ENCODE measurements at places on chromosomes 6 and 20.

DNA sequence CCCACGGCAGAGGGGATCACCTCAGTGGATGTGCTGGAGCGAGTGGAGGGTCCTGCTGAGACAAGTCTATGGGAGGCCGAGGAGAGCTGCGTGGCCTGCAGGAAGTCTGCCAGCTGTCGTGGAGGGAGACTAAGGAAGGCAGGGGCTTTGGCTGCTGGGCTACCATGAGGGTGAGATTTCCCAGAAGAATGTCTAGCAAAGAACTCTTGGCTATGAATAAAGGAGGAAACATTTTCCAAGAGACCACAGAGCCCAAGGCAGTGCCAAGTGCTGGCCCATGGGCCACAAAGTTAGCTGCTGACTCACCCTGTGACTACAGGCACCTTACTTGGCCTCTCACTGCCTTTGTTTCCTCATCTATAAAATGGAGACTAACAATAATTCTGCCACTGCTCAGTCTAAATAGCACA lies 73.4 kb downstream of the PRDM1 start:
- no peak for DNase-seq
- H3K36me3 ChIP-seq, result no peaks in the 10 kb centered on the region
- H3K4me1 ChIP-seq, result no peaks in the 10 kb centered on the region
- H3K27me3 ChIP-seq, result no peaks in the 10 kb centered on the region

- no peak overlapping the region for H3K4me3 ChIP-seq
- no peaks in the 10 kb centered on the region for H3K4me1 ChIP-seq
- no peaks in the 10 kb centered on the region for H3K27me3 ChIP-seq
- DNase-seq, result no peak
- H3K27ac ChIP-seq, result no peak overlapping the region
Measured at GRCh38 chr6:152461556-152461955, 175.6 kb downstream of the SYNE1 start.

DNA sequence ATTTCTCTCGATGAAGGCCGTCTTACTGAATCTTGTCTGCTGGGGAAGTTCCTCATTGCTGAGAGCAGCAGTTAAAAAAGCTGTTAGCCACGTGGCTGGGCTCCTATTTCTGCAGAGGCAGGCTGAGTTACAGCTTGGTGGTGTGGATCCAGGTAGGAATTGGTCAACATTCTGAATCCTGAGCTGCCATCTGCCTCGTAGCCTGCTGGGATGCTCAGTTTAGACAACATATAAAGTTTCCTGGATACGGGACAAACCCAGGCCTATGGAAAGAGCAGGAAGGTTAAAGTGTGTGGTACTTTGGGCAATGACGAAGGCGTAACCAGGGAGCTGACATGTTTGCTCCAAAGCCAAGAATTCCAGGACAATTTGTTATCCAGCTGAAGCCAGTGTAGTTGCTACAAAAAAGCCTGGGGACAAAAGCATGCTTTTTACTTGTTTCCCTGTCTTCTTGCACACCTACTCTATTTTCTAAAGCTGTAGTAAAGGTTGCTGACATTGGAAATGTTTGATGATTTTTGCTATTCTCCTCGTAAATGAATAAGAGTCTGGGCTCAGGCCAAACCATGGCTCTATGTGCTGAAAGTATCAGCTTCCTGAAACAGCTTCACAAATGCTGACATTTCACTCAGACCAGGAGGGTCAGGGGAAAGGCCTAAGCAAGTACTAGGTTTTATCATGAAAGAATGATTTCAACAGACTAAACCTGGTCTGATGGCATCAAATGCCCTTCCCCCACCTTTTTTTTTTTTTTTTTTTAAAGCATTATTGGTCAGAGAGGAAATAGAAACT lies 12.4 kb upstream of the MYLK2 start:
- no peak overlapping the region for H3K27ac ChIP-seq
- no peaks in the 10 kb centered on the region for H3K27me3 ChIP-seq
- no peaks in the 10 kb centered on the region for H3K4me1 ChIP-seq
- H3K4me3 ChIP-seq, result no peak overlapping the region
- no peaks in the 10 kb centered on the region for H3K36me3 ChIP-seq

- H3K4me3 ChIP-seq, result no peak overlapping the region
- DNase-seq, result no peak
- peaks cover 7% of the 10 kb centered on the region for H3K4me1 ChIP-seq
Measured at GRCh38 chr6:159984268-159984786, 15.4 kb downstream of the IGF2R start.

- no peaks in the 10 kb centered on the region for H3K4me1 ChIP-seq
- H3K36me3 ChIP-seq, result no peaks in the 10 kb centered on the region
- no peak overlapping the region for H3K27ac ChIP-seq
- no peak for DNase-seq
Measured at GRCh38 chr20:13744352-13744751, 40.4 kb downstream of the ESF1 start.

GRCh38 chr20:58260006-58260405 lies 31.6 kb upstream of the ANKRD60 start:
- no peak overlapping the region for H3K4me3 ChIP-seq
- H3K27me3 ChIP-seq, result no peaks in the 10 kb centered on the region
- H3K36me3 ChIP-seq, result no peaks in the 10 kb centered on the region
- no peak for DNase-seq
- no peaks in the 10 kb centered on the region for H3K4me1 ChIP-seq
- no peak overlapping the region for H3K27ac ChIP-seq

GRCh38 chr6:51349857-51350256 lies 531.2 kb downstream of the TFAP2B start:
- no peaks in the 10 kb centered on the region for H3K4me1 ChIP-seq
- H3K27ac ChIP-seq, result peak overlapping the region; percentile 30
- H3K36me3 ChIP-seq, result no peaks in the 10 kb centered on the region
- H3K4me3 ChIP-seq, result no peak overlapping the region
- H3K27me3 ChIP-seq, result no peaks in the 10 kb centered on the region
- peak; percentile 64 for DNase-seq

- H3K4me1 ChIP-seq, result no peaks in the 10 kb centered on the region
- H3K27ac ChIP-seq, result no peak overlapping the region
Measured at GRCh38 chr6:20718705-20719653, 184.7 kb downstream of the CDKAL1 start.

- H3K4me1 ChIP-seq, result no peaks in the 10 kb centered on the region
- H3K27ac ChIP-seq, result no peak overlapping the region
- H3K27me3 ChIP-seq, result no peaks in the 10 kb centered on the region
- H3K36me3 ChIP-seq, result no peaks in the 10 kb centered on the region
- DNase-seq, result no peak
- no peak overlapping the region for H3K4me3 ChIP-seq
Measured at GRCh38 chr6:108492131-108492766, 68.5 kb upstream of the FOXO3 start.

- no peaks in the 10 kb centered on the region for H3K4me1 ChIP-seq
- H3K27ac ChIP-seq, result no peak overlapping the region
- H3K27me3 ChIP-seq, result no peaks in the 10 kb centered on the region
- H3K4me3 ChIP-seq, result no peak overlapping the region
- no peaks in the 10 kb centered on the region for H3K36me3 ChIP-seq
Measured at GRCh38 chr20:23163562-23163961, 77.4 kb upstream of the CD93 start.

DNA sequence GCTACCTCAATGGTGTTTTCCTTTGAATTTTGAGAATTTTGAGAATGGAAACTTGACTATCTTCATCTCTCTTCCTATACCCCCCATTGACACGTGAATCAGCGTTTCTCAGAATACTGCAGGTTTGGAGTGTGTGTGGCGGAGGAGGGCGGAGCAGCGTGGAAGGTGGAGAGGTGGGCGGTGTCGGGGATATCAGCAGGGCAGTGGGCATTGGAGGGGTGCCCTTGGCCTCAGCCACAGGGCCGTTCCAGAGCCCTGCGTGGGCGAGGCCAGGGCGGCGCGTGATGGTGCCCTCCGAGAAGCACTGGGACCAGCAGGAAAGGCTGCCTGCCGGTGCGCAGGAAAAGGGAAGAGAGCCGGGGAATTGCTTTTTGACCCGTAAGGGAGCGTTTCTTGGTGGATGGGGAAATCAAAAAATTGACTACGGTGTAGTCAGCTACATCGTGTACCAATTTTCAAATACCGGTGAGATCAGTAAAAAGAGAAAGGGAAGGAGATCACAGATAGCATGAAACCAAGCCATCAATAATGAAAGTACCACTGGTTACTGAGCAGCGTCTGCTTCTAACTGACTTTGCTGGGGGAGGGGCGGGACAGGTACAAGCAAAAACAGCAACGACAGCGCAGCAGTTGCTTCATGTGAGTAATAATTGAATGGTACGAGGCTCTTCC lies 82.7 kb upstream of the DUSP22 start:
- DNase-seq, result no peak
- no peaks in the 10 kb centered on the region for H3K4me1 ChIP-seq
- H3K36me3 ChIP-seq, result no peaks in the 10 kb centered on the region
- H3K27ac ChIP-seq, result no peak overlapping the region
- no peaks in the 10 kb centered on the region for H3K27me3 ChIP-seq

DNA sequence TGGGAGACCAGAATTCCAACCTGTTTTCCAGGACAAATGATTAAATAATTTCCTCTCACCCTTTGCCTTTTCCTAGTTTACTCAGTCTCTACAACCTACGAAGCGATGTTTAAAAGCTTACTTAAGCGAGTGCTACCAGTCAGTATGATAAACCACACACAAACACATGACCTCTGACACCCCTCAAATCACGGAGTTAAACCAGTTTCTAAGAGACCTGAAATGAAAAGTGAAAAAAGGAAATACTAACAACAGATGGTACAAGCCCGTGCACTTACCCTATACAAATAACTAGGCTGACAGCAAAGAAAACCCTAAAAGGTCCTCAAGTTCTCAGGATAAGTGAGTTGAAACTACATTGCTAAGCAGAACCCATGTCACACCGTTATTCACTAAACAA lies 7.7 kb downstream of the TNFRSF21 start:
- H3K4me3 ChIP-seq, result no peak overlapping the region
- H3K27ac ChIP-seq, result no peak overlapping the region
- no peaks in the 10 kb centered on the region for H3K27me3 ChIP-seq
- H3K36me3 ChIP-seq, result no peaks in the 10 kb centered on the region
- H3K4me1 ChIP-seq, result no peaks in the 10 kb centered on the region

GRCh38 chr20:59560588-59561227 lies 43.6 kb upstream of the PHACTR3 start:
- no peaks in the 10 kb centered on the region for H3K27me3 ChIP-seq
- no peaks in the 10 kb centered on the region for H3K36me3 ChIP-seq
- H3K27ac ChIP-seq, result no peak overlapping the region
- no peaks in the 10 kb centered on the region for H3K4me1 ChIP-seq
- no peak overlapping the region for H3K4me3 ChIP-seq

- no peaks in the 10 kb centered on the region for H3K27me3 ChIP-seq
- no peaks in the 10 kb centered on the region for H3K36me3 ChIP-seq
- H3K4me3 ChIP-seq, result no peak overlapping the region
- no peak overlapping the region for H3K27ac ChIP-seq
- no peak for DNase-seq
Measured at GRCh38 chr6:69895396-69895795, 29.0 kb downstream of the COL19A1 start.

DNA sequence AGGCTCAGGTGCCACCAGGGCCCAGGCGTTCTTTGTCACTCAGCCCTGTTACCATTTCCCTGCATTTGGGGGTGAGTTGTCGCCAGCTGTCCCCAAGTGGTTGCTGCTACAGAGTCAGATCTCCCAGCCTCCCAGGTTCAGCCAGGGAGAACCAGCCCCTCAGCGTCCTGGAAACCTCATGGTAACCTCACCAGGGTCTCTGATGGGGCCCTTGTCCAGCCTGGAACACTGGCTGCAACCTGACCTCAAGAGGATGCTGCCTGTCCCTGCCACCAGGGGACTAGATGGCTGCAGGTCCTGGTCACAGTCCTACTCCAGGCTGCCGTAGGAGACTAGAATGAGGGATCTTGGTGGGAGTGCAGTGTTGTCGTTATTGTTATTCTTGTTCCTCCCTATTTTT lies 228.3 kb upstream of the PDE10A start:
- H3K36me3 ChIP-seq, result no peaks in the 10 kb centered on the region
- no peaks in the 10 kb centered on the region for H3K27me3 ChIP-seq
- no peak overlapping the region for H3K27ac ChIP-seq
- no peaks in the 10 kb centered on the region for H3K4me1 ChIP-seq

DNA sequence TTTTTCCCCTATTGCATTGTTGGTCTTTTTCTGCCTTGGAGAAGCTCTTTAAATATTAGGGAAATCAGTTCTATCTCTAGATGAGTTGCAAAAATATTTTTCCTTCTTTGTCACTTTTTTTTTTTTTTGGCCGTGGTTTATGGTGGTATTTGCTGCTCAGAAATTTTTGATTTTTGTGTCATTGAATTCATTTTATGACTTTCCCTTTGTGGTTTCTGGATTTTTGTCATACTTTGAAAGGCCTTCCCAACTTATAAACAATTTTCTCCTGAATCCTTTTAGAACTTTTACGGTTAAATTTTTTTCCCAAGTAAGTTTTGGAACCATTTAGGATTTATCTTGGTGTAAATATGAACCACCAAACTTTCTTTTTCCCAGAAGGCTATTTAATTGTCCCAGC lies 145.6 kb downstream of the GJA10 start:
- DNase-seq, result no peak
- no peaks in the 10 kb centered on the region for H3K27me3 ChIP-seq
- no peak overlapping the region for H3K27ac ChIP-seq
- H3K4me1 ChIP-seq, result no peaks in the 10 kb centered on the region
- no peaks in the 10 kb centered on the region for H3K36me3 ChIP-seq

DNA sequence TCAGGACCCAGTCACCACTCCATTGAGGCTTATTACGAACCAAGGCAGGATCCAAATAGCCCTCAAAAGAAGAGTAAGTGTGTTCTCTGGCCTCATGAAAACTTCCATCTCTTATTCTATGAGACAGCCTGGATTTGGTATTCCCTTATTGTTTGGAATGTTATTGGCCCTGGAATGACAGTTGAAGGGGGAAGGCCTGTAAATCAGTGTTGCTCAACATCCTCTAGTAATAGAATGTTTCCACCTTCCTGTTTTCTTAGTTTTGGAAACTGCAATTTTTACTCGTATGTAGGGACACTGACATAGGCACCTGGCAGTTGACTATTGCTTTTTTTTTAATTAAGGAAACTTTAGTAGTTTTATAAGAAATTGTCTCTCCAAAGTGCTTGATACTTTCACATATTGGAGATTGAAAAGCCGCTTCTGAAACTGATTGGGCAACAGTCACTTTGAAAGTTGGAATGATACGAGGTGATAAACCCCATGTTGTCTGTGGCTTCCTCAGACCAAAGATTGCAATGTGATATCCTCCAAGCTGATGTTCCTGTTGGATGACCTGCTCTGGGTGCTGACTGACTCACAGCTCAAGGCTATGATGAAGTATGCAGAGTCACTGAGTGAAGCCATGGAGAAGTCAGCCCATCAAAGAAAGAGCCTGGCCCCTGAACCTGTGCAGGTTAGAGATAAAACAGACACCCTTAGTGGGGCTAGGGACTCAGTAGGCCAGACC lies 43.1 kb downstream of the BLTP3A start:
- no peak overlapping the region for H3K4me3 ChIP-seq
- H3K27me3 ChIP-seq, result no peaks in the 10 kb centered on the region
- H3K4me1 ChIP-seq, result no peaks in the 10 kb centered on the region
- H3K36me3 ChIP-seq, result no peaks in the 10 kb centered on the region
- DNase-seq, result no peak

GRCh38 chr6:33241968-33242367 lies 29.7 kb downstream of the VPS52 start:
- no peaks in the 10 kb centered on the region for H3K36me3 ChIP-seq
- H3K4me1 ChIP-seq, result no peaks in the 10 kb centered on the region
- no peaks in the 10 kb centered on the region for H3K27me3 ChIP-seq
- no peak overlapping the region for H3K27ac ChIP-seq
- no peak for DNase-seq
- no peak overlapping the region for H3K4me3 ChIP-seq

GRCh38 chr6:119350952-119351372 lies 1.4 kb upstream of the MAN1A1 start:
- no peaks in the 10 kb centered on the region for H3K4me1 ChIP-seq
- no peaks in the 10 kb centered on the region for H3K27me3 ChIP-seq
- H3K36me3 ChIP-seq, result no peaks in the 10 kb centered on the region
- peak overlapping the region; percentile 97 for H3K4me3 ChIP-seq
- no peak for DNase-seq
